Activated T-helper 2 cell treated with anti-CD3 and anti-CD28 coated beads, Interferon-gamma antibody, Interleukin-2, Interleukin-4, amounts not matched to agents 10 μg/mL and 5 μg/mL and 100 μg/mL, durations not matched to agents 14 hours and 24 hours and 36 hours (primary cell): ENCODE measurements at places on chromosomes 4 and X.

DNA sequence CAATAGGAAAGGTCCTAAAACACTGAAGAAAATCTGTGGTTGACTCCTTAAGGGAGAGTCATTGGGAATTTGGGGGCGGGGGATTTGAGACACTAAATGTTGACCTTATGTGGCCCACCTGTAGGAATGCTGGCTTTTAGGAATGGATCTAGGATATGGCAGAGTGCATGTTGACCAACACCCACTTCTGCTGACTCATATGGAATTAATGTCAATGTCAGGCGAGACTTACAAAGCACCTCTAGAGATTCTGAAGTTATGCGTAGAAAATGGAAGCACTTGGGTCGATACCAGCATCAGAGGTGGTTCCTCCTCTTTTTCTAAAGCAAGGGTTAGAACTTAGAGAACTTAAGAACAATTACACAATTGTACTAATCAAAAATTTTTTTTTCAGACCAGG, 100.6 kb upstream of the CBR4 start:
- peaks cover 1% of the 10 kb centered on the region for H3K4me1 ChIP-seq
- H3K27me3 ChIP-seq, result peaks cover 2% of the 10 kb centered on the region
- no peak overlapping the region for H3K4me3 ChIP-seq
- DNase-seq, result no peak
- no peaks in the 10 kb centered on the region for H3K36me3 ChIP-seq
- no peak overlapping the region for H3K27ac ChIP-seq

GRCh38 chr4:124738994-124739393, 26.5 kb upstream of the ANKRD50 start:
- no peak overlapping the region for H3K4me3 ChIP-seq
- no peaks in the 10 kb centered on the region for H3K27me3 ChIP-seq
- no peak overlapping the region for H3K27ac ChIP-seq
- no peak for DNase-seq
- no peaks in the 10 kb centered on the region for H3K4me1 ChIP-seq

DNA sequence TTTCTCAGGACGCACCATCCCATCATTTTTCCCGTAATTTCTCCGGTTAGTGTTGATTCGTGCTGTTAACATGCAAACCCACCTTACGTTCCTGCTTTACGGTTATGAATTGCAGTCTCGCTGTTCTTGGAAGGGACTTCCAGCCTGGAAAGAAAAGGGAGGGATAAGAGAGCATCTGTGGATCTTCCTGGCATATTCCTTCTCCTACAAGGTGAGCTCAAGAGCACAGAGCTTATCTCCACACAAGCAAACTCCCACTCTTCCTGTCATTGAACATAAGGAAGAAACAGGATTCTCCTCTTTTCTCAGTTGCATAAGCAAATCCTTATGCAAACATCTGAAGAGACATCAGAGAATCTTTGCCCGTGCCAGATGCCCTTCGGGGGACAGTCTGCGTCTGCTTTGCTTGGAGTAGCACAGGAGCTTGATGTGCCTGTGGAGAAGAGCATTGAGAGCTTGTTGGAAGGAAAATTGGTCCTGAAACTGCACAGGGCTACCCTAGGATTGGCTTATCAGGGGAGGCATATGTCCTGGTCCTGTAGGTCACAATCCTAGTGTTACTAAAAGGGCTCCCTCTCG, 127.0 kb downstream of the ASMT start:
- DNase-seq, result no peak
- H3K4me1 ChIP-seq, result no peaks in the 10 kb centered on the region
- H3K36me3 ChIP-seq, result peaks cover 56% of the 10 kb centered on the region
- no peaks in the 10 kb centered on the region for H3K27me3 ChIP-seq
- H3K4me3 ChIP-seq, result no peak overlapping the region

DNA sequence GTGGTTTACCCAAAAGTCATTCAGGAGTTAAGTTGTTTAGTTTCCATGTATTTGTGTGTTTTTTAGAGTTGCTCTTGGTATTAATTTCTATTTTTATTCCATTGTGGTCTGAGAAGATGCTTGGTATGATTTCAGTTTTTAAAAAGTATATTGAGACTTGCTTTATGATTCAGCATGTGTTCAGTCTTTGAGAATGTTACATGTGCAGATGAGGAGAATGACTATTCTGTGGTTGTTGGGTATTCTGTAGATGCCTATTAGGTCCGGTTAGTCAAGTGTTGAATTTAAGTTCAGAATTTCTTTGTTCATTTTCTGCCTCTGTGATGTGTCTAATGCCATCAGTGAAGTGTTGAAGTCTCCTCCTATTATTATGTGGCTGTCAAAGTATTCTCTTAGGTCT, 249.4 kb downstream of the ARHGAP10 start:
- H3K27ac ChIP-seq, result no peak overlapping the region
- peaks cover 6% of the 10 kb centered on the region for H3K27me3 ChIP-seq
- no peak for DNase-seq
- peaks cover 26% of the 10 kb centered on the region for H3K4me1 ChIP-seq
- H3K4me3 ChIP-seq, result no peak overlapping the region

DNA sequence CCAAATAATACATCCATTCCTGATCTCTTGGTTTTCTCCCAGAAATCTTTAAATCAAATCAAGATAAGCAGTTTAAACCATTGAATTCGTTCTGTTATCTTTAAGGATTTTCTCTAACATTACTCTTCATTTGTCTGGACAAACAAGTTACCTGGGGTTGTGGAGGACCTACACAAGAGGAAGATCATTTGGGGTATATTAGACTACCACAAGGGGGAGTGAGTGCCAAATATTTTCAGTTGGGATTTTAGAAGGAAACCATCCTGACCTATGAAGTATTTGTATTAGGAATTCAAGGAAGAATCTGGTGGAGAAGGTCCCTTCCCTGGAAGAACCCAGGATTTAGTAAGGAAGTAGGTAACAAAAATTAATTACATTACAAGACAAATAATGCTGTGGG, 12.0 kb upstream of the DCHS2 start:
- no peak overlapping the region for H3K27ac ChIP-seq
- H3K4me3 ChIP-seq, result no peak overlapping the region
- H3K36me3 ChIP-seq, result no peaks in the 10 kb centered on the region
- H3K4me1 ChIP-seq, result no peaks in the 10 kb centered on the region
- DNase-seq, result no peak
